Ovary (tissue), 10 donors: ENCODE measurements at places on chromosomes 4 and X. TPM values are rescaled to one million over a fixed set of nuclear protein-coding genes. Genes with fewer than 3 reads are reported as not detected.

Gene MAGEA8
- not detected for polyA plus RNA-seq

Gene MTCP1
- polyA plus RNA-seq, result 14.0 TPM

GRCh38 chr4:38600575-38600974, 63.4 kb upstream of the KLF3 start:
- DNase-seq, result no peak

GRCh38 chrX:47840111-47840510, 3.4 kb downstream of the ZNF81 start:
- no peak for DNase-seq

DNA sequence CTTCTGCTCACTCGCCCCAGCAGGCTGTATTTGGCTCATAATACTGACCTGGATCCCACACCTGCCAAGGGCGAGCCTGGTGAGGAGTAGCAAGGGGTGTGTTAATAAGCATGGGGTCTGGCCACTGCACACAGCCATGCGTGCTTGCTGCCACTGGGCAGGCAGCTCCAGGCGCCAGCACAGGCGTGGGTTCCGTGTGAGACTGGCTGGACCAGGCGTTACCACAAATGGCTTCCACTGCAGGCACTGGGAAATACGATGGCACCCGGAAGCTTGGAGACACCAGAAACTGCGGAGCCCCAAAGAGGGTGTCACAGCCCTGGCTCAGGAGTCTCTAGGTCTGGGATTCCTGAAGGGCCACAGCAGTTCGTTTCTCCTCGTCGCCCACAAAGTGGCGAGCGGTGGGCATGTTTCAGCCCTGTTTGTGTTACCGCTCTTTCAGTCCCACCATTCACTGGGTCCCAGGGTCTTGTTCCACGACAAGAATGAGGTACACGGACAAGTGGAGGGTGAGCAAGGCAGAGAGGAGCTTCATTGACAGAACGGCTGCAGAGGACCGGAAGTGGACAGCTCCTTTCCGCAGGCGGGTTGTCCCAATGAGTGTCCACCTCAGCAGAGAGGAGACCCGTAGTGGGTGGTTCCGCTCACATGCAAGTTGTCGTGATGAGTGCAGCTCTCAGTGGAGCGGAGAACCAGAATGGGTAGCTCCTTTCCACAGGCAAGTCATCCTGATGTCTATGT, 428.9 kb downstream of the EPHA5 start:
- DNase-seq, result no peak

GRCh38 chrX:131977619-131978018, 45.5 kb upstream of the STK26 start:
- no peak for DNase-seq

DNA sequence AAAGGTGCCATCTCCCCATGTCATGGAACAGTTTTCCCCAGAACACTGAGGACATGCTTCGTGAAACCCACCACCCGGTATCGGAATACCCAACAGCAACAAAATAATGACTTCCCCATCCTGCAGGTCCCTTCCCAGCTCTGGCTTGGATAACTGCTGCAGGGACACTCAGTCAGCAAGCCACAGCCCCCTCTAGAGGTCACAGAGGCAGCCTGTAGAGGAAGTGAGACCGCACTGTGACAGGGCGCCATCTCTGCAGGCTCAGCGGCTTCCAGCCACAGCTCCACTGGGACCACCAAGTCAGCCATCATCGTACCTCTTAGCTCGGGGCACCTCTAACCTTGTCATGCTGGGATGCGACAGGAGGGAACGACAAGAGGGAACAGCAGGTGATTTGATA, 315.9 kb downstream of the LDB2 start:
- DNase-seq, result no peak

DNA sequence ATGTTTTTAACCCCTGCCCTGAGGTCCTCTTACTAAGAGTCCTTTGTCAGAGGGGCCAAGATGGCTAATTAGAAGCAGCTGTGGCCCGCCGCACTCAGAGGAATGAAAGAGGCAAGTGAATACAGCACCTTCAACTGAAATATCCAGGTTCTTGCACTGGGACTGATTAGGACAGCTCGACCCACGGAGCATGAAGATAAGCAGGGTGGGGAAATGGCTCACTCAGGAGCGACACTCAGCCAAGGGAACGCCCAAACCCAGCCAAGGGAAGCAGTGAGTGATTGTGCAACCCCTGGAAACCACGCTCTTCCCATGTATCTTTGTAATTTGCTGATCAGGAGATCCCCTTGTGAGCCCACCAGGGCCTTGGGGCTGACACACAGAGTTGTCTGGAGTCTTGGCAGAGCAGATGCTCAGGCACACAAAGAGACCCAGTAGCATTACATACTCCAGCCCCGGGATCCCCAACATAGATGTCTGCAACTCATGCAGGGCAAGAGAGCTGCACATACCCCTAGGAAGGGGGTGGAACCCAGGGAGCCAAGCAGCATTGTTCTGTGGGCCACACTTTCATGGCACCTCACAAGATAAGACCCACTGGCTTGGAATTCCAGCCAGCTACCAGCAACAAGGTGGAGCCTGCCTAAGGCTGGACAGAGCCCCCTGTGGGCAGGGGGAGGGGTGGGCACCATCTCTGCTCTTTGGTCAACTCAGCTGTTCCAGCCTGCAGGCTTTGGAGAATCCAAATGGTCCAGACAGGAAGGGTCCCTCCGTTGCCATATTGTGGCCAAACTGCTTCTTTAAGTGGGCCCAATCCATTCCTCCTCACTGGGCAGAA, 23.3 kb downstream of the F8A3 start:
- DNase-seq, result no peak
